ENCODE measurements at places on chromosomes 6 and 20.
A peak's percentile ranks its signal among the peaks of the same experiment; 100 is the strongest.

DNA sequence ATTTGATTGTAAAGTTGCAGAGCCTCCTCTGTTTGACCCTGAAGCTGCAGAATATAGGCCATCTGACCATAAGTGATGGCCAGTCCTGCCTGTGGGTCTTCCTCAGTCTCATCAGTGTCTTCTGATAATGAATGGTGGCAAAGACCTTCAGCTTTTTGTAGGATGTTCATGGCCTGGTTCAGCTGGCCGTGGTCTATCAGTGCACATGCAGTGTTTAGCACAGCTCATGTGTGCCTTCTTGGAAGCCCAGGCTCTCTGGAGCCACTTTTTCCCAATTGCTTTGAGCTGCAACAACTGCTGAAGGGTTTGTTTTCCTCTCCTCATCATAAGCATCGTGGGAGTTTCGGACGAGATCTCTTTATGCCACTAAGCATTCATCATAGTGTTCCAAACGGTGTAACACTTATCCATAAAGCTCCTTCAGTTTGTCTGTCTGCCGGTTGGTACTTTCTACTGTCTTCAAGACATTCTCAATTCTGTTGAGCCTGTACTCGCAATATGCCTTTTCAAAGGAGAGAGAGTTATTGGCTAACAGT, 70.1 kb upstream of the TULP4 start:
- no peak for DNase-seq

DNA sequence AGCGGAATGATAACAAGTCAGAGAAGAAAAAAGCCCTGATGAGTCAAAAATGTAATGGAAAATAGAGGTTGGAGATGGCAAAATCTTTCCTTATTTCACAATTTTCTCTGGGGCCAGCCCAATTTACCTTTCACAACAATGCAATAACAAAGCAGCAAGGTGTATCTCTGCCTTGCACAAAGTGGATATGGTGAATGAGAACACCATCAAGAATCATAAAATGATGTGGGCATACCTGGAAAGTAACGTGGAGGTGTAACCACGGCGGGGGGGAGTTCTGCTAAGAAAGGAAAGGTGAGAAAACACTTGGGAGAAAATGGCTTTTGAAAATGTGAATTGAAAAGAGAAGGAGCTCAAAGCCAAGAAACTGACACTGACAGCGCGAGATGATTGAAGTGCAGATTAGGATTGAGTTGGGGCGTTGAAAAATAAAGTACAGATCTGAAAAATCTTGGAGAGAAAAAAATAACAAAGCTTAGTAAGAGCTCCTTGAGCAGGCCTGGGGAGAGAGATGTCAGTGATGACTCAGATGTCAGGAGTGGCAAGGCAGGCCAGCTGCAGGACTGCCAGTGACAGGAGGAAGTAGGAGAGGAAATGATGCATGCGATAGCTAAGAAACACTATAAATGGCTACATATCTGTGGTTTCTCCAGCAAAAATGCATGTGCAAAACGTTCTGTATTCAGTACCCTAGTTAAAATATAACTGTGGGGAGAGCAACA, 26.2 kb downstream of the ARHGAP18 start:
- DNase-seq = peak; percentile 71

DNA sequence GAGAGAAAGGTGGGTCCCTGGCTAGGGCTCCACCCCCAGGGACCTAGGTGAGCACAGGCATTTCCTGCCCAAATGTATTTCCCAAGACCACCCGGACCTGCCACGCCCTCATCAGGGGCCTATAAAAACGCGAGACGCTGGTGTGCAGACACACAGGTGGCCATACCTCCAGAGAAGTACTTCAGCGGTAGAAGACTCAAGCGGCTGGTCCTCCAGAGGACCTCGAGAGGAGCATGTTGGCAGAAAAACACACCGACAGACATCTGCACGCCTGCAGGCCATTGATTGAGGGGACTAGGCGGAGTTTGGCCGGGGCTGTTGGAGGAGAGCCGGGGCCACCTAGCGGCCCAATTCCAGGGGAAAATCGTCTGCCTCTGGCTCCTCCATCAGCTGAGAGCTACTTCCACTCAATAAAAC, 695.8 kb upstream of the MMS22L start:
- DNase-seq = no peak

GRCh38 chr6:127114214-127114760, 4.2 kb upstream of the RSPO3 start:
- DNase-seq = no peak

- DNase-seq = no peak
These were observed 578.0 kb upstream of the ARID1B start for GRCh38 chr6:156199182-156199581.

DNA sequence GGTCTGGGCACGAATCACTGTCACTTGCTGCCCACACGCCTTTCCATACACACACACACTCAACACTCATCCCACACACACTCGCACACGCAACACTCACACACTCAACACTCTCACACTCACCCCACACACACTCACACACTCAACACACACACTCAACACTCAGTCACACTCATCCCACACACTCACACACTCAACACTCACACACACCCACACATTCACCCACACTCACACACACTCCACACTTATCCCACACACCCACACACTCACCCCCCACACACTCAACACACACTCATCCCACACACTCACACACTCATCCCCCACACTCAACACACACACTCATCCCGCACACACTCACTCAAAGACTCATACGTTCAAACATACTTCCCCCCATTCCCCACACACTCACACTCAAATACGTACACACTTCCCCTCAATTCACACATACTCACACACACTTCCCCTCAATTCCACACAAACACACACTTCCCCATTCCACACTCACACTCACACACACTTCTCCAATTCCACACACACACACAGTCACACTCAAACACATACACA, 9.0 kb upstream of the HRH3 start:
- no peak for DNase-seq

- no peak for DNase-seq
These were observed 50.9 kb downstream of the JARID2 start for GRCh38 chr6:15296735-15297134.

- DNase-seq = no peak
These were observed 30.0 kb downstream of the ZNF341 start for GRCh38 chr20:33761698-33762250.

DNA sequence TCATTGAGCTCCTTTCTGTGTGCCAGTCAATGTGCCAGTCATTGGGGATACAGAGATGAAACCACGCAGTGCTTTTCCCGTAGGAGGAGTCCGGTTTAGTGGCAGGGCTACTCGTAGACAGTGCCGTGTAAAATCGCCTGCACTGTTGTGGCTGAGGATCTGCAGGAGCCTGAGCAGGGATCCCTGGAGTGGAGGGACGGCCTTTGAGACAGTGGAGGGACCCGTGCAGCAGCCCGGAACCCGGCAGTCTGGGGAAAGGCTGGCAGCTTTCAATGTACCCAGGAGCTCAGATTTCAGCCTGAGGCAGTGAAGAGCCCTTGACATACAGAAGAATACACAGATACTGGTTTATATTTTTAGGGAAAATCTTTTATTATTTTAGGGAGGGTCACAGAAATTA, 203.3 kb downstream of the ARID1B start:
- DNase-seq = no peak

DNA sequence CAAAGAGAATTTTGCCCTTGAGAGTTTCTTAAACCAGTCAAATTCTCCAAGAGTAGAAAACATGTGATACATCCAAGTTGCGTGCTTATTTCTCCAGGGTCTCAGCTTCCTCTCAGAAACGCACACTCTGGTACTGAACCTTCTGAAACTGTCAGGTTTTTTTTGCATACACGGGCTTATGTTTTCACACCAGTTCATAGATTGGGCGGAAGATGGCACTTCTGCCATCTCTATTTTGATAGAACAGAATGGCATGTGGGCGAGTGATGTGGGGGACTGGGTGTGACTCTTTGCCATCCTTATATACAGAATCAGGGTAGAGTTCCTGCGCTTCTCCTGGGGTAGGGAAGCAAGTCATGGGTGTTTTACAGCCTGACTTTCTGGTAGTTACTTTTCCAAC, 56.4 kb downstream of the ADTRP start:
- DNase-seq = no peak

DNA sequence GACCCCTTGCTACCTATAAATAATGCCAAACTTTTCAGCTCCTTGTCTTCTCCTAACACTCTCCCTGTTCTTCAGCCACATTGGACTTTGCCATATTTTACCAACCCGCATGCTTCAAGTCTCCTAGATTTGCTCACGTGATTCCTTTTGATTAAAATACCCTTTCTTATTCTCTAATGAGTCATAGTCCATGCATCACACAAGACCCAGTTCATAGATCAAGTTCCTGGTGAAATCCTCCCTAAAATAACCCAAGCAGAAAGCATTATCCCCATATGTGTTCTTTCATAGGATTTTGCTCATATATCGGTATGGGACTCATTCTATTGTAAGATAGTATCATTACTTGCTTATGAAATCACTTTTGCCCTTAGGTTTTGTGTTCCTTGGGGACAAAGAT, 108.9 kb upstream of the STXBP5 start:
- no peak for DNase-seq

- DNase-seq = no peak
These were observed 26.1 kb downstream of the GPR63 start for GRCh38 chr6:96811136-96811535.

- DNase-seq = no peak
These were observed 17.3 kb downstream of the STX7 start for GRCh38 chr6:132495604-132496079.

DNA sequence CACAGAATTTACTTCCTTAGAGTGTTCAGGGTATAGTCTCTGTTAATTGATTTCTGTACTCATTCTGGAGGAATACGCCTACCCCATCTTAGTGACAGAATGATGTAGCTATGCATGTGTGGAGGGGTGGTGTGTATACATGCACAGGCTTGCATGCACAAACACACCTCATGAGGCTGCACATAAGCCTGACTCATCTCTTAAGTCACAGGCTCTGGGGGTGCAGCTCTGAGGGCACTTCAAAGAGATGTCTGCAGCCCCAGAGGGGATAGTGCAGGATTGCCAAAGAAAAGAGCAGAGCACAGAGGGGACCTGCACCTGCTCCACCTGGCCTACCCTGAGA, 24.6 kb downstream of the TBX18 start:
- no peak for DNase-seq

Data from uterus (tissue), 4 donors.